ENCODE measurements at places on chromosomes 2 and 18.

DNA sequence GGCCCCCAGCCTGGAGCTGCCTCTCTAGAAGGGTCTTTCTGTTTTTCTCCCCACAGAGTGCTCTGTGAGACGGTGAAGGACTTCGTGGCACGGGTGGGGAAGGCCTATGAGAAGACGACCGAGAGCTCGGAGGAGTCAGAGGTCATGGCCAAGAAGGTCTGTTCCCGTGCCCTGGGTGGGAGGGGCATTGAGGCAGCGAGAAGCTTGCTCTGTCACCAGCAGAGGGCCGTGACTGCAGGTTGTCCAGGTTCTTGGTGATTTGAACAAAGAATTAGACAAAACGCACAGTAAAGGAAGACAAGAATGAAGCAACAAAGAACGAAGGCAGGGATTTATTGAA lies 93.9 kb downstream of the DGKD start:
- no peak for DNase-seq

DNA sequence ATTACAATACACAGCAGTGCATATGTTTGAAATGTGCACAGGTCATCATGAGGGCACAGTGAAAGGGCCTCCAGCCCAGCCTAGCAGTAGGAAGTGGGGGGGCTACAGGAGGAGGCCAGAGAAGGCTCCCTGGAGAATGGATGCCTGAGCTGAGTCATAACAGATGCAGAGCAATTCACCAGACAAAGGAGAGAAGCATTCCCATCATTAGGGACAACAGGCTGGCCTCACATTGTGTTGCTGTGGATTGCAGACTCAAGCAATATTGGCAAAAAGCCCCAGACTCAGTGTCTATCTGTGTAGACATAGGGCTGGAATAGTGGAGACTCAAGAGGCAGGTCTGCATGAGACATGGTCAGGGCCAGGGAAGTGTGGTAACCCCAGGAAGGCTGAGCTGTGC lies 329.9 kb downstream of the DLGAP1 start:
- DNase-seq: no peak

DNA sequence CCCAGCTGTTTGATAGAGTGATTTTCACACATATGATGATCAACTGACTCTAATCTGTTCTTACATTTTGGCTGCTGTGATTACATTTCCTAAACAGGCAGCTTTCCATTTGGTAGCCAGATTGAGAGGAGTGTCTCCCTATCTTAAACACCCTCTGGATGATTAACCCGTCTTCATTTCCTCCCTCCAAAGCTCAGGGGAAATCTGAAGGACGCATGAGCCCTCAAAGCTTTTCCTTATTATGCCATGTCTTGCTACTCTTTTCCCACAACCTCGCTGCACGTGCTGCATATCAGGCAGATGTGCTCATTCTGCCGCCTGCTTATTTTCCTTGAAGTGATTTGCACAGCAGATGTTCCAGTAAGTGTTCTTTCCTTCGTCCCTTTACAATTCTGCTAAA lies 837.4 kb downstream of the LRRTM4 start:
- no peak for DNase-seq

GRCh38 chr2:72145658-72146329 lies 1.9 kb downstream of the CYP26B1 start:
- no peak for DNase-seq

DNA sequence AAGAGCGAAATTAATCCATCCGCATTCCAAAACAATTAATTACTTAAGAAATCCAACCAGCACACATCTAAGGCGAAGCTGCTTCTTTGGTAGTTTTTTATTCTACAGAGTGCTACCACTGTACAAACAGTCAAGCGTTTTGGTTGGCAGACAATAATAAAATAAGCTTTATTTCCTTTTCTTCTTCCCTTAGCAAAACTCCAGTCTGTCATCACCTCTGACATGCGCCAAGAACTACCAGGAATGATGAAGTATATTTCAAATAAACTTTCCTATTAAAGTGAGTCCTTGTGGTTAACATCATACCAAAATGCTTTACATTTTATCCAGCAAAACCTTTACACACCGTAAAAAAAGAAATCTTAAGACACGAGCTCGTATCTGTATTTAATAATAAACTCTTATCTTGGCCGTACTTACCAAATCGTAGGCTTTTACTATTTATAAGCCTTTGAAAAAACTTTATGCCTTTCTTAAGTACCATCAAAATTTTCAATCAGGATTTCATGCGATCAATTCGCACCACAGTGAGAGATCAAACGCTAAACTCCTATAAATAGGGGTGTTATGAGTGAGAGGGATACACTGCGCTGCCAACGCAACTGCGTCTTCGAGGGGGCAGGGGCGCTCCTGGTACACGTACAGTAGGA lies 1.3 kb downstream of the ATL2 start:
- DNase-seq: no peak

GRCh38 chr2:171852366-171852888 lies 41.6 kb downstream of the SLC25A12 start:
- no peak for DNase-seq

- no peak for DNase-seq
These were observed 644 bp downstream of the PTGR3 start for GRCh38 chr18:75208155-75208835.

GRCh38 chr18:1965016-1965415 lies 606.3 kb downstream of the METTL4 start:
- no peak for DNase-seq

DNA sequence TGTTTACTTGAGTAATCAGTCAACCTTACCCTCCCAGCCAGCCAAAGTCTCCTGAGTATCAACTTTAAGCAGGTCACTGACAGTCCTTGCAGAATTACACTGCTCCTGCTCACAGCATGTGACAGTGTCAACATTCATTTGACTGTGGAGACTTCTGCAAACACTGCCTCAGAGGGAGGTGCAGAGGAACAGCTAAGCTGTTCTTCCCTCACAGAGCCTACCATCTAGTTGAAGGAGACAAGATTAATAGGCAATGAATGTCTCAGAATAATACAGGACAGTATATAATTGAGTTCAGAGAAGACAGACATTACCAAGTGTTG lies 11.9 kb downstream of the SLC14A2 start:
- no peak for DNase-seq

- no peak for DNase-seq
These were observed 41.1 kb downstream of the IWS1 start for GRCh38 chr2:127485051-127485693.

- no peak for DNase-seq
These were observed at the start of gene GKN1 for GRCh38 chr2:68974251-68974650. TSS of gene GKN1 (plus strand) at chr2:68974636. CDS start at chr2:68974678, 42 bp downstream.

- no peak for DNase-seq
These were observed 53.4 kb downstream of the STK25 start for GRCh38 chr2:241454837-241455485.

DNA sequence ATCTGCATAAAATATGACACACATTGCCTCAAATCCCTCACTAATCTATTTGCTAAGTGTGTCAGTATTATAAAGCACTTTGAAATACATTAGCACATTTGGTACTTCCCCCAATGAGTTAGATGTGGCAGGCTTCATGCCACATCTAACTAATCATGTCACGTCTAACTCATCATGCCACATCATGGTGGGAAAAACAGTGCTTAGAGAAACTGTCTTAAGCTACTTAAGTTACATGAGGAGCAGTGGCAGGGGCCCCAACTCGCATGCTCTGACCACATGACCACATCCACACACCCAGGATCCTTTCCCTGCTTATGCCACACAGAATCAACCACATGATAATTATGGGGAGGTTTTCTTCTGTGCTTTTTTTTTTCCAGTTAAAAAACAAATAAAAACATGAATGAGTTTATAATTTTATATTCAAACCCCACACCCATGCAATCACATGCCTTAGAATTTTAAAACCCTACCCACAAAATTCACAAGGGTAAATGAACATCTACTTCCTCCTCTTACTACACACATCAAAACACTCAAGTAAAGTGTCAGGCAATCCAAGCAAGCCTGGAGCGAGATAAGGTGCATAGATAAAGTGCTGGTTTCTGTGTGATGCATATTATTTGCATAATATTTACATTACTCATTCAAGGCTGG lies 1.6 kb downstream of the ABCA12 start:
- DNase-seq: no peak

- no peak for DNase-seq
These were observed 3.2 kb upstream of the UGT1A6 start for GRCh38 chr2:233689501-233689900.

DNA sequence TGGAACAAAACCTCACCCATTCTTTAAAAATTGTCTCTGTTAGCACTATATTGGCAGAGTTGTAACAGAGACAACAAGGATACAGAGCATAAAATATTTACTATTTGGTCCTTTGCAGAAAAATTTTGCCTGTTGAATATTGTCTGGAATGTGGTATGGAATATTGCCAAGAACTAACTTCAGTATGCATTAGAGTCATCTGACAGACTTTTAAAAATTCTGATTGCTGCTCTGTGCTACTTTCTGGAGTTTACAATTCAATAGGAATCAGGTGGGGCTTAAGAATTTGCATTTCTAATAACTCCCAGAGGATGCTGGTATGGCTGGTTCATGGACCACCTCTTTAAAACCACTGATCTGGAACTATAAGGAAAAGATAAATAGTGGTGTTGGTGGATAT lies 32.8 kb upstream of the NYAP2 start:
- no peak for DNase-seq

DNA sequence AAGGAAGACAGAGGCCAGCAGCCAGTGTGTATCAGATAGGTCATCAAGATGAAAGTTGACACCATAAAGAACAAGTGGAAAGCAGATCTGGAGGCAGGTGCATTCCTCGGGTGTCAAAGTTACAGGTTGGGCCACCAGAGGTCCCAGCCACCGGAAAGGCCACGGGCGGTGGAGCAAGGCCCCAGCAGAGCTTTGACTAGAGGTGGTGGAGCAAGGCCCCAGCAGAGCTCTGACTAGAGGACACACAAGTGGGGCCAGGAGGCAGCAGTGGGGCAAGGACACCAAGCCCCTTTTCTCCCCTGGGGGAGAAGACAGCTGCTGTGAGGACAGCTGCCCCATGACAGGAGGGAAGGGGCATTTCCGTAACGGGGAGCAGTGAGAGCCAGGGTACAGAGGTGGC lies 115.1 kb downstream of the GYPC start:
- DNase-seq: no peak

GRCh38 chr2:50538147-50538546 lies 493.8 kb downstream of the NRXN1 start:
- DNase-seq: no peak

DNA sequence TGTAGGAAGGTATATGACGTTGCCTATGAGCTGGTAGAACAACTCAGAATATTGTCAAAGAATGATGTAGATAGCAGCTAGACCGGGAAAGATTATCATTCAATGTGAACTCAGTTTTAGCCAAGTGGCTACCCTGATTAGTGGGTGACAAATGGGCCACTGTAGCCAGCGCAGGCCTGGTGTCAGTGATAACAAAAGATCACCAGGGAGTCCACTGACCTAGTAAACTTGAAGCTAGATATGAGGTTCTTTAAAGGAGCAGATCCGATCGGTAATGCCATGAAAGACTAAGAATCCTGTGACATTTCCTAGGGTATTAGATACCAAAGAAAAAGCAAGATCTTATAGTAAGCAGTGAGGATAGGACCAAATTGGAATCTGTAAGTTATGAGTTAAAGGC lies 180.9 kb downstream of the GCA start:
- no peak for DNase-seq

DNA sequence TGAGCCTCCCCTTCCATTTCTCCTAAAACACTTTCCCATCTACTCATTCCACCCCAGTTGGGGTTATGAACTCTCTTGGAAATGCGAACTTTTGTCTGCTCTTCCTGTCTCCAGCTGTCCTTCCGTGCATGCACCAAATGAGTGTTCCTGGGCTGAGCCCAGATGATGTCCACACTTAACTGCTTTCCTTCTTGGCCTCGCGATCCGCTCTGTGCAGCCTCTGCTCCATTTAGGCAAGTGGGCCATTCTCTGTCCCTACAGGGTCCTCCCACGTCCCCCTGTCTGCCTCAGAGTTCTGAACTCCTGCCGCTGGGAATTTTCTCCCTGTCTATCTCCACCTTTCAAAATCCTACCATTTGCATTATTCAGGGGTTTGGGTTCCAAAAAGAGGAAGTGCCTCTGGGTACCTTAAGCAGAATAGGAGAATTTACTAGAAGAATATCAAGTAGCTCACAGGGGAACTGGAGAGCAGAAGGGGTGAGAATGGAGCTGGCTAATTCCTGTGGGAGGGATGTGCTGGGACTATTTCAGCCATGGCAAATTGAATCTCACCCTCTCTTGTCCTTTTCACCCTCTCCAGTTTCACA lies 4.7 kb upstream of the NCK2 start:
- DNase-seq: no peak

DNA sequence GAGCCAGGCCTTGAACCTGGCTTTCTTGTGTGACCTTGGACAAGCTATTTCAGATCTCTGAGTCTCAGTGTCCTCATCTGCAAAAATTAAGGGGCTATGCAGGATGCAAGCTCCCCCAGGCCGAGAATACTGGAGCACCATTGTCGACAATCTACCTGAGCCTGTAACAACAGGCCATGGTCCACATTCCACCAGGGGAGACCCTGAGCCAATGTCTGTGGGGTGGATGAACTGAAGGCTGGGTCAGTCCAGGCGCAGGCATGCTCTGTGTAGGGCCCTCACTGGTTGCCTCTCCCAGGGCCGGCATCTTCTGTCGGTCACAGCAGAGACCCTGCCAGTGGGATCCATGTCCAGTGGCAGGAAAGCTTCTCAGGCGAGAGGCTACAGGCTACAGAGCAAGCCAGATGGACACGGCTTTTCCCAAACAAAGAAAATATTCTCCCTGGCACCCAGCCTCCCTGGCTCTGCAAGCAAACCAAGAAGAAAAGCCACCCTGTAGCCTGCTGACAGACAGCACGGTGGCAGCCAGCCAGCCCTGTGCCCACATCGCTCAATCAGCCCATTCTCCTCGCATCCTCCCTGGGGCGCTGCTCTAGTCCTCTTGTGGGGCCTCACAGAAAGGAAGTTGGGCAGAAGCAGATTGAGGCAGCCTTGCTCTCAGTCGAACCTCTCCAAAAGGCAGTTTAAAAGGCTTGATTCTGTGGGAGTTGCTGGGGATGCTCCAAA lies 48.7 kb upstream of the FZD7 start:
- DNase-seq: no peak

- no peak for DNase-seq
These were observed 443.4 kb downstream of the ZNF516 start for GRCh38 chr18:76051396-76052226.

GRCh38 chr18:3704556-3705344 lies 254.8 kb downstream of the TGIF1 start:
- DNase-seq: no peak

- no peak for DNase-seq
These were observed 4.0 kb downstream of the CCT7 start for GRCh38 chr2:73238149-73238548.

- no peak for DNase-seq
These were observed 86.7 kb downstream of the EPAS1 start for GRCh38 chr2:46383784-46384456.

Measured in stimulated activated CD8-positive, alpha-beta memory T cell treated with anti-CD3 and anti-CD28 coated beads, Interleukin-2, amount 100 ng/mL, for 1 hour (primary cell).